Kidney (tissue), 22 donors: ENCODE measurements at places on chromosomes 5 and 9. TPM values are rescaled to one million over a fixed set of nuclear protein-coding genes. Genes with fewer than 3 reads are reported as not detected.

- DNase-seq: no peak
These were observed 27.1 kb upstream of the GAS1 start for GRCh38 chr9:86974421-86974820.

GRCh38 chr5:113378081-113378480 lies 56.7 kb downstream of the TSSK1B start:
- no peak for DNase-seq

DNA sequence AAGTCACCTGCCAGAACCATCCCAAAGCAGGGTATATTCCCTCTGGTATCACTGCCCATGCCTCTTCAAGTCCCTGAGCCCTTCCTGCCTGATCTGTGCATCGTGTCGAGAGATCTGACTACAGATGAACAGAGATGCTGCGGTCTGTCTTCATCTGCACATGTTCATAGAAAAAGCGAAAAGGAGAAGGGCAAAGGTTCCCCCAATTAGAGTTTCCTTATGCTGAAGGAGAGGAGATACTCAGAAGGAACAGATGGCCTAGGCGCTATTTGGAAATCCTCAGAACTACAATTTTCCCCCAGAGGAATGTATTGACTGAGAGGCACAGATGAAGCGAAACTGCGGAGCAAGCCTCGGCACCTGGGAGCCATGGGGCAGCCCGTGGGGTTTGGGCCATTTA lies 170.9 kb downstream of the SEC61B start:
- no peak for DNase-seq

DNA sequence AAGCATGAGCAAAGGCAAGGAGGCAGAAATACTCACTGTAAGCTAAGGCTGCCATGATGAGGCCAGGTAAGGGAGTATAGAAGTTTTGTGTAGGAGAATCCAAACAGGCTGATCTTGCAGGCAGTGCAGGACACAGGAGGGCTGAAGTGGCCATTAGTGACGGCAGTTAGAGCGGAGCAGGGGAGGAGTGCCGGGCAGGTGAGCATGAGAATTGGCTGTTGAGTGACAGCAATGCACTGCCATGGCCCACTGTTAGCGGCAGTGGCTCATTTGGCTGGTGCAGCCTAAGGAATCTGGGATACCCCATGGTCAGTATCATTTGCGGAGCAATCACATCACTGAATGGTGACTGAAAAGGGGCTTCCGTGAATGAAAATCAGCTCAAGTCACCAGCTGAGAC lies 22.8 kb downstream of the RGS3 start:
- DNase-seq: no peak

DNA sequence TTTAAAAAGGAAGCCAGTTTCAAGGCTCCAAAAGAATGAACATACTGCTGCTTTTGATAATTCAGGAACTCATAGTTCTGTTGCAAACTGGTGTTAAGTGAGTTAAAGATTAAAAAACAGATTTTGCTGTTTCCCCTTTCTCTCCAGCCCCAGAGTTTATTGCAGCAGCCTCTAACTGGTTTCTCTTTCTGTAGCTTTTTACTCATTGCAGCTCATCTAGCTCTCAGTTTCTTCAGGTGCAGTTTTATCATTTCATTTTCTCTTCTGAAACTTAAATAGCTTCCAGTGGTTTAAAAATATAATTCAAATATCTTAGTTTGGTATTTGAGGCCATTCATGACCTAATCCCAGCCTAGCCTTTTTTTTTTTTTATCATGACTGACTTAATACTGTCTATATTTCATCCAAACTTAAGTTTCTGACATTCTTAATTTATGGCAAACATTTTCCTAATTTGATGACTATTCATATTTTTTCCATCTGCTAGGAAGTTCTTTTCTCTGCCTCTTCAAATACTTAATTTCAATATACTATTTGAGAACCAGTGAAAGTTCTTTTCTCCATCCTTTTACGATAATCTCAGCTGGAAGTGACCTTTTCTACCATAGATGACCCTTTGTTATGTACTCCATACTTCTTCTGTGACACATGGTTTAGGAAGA lies 252.7 kb upstream of the GRIA1 start:
- no peak for DNase-seq

GRCh38 chr5:87076931-87077330 lies 190.8 kb upstream of the RASA1 start:
- DNase-seq: no peak

DNA sequence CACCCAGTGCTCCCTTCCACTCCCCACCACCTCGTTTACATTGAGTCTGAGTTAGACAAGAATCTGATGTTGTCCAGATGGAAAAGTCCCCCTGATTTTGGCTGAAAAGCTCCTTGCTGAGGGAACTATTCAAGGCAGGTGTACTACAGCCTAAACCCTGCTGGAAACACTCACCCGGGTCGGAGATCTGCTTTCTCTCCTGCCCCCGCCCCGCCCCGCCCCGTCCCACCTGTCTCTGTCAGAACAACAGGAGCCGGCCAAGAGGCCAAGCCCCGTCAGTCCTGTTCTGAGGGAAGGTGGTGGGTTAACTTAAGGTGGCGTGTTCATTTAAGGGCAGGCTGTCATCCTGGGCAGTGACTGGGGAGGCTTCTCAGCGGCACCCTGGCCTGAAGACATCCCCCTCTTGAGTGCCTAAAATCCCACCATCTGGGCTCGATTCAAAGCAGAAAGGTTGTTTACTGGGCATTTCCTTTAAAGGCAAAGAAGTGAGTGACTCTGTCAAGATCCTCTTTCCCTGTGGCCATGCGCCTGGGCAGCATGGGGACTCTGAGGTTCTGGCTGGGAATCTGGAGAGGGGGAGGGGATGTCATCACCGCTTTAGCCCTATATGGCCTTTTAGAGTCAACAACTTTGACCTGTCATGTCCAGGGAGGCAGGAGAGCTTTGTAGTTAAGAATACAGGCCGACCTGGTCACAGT lies 71.1 kb upstream of the NEURL1B start:
- DNase-seq: no peak

DNA sequence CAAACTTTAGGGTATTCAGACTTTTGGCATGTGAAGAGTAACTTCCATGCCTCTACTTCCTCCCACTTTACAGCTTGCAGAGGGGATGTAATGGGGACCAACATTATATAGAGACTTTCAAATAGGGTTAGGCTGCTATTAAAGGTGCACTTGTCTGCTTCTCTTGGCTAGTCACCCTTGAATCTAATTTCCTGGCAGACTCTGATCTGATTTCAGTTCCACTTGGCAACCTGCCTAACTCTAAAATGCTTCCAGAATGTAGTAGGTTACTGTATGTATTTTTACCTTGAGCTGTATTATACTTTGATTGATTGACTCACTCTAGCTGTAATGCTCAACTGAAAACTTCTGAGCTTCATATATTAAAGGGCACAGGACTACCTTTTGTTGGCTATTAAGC lies 693.4 kb downstream of the KCTD16 start:
- DNase-seq: no peak

DNA sequence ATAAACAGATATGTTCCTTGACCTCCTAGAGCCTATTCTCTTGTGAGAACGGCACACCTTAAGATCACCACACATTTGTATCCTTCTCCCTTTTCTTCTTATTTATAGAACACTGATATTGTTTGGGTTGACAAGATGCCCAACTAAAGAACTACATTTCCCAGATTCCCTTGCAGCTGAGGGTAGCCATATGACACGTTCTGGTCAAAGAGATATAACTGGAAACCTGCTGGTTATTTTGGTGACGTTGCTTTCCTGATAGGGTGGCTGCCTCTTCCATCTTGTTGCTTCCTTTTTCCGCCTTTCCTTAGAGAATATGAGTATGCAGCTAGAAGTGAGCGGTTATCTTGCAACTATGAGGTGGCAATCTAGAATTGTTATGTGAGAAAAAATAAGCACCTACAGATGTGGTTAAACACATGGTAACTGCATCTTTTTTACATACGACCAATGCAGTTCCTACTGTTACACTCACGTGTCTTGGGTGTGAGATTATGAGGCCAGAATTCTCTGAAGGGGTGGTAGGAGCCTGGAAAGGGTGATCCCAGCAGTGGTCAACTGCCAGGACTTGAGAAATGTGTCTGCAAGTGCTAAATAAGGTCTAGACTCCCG lies 72.9 kb downstream of the SEC61B start:
- no peak for DNase-seq

DNA sequence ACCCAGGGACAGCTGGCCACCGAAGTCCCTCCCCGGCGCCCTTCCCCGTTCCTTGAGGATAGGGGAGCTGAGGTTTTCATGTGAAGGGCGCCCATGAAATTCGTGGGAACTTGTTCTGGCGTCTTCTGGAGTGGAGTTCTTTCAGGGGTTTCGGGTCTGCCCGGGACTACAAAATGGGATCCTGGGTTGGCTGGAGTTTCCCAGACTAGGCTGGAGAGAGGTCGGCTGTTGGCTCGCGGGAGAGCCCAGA lies 3.6 kb upstream of the RGMB start:
- peak; percentile 60 for DNase-seq

GRCh38 chr5:172683645-172684471 lies 42.8 kb downstream of the NEURL1B start:
- DNase-seq: peak; percentile 73

- DNase-seq: no peak
These were observed 147.5 kb upstream of the ALDH1B1 start for GRCh38 chr9:38244971-38245370.

GRCh38 chr5:153340139-153340538 lies 150.3 kb upstream of the GRIA1 start:
- DNase-seq: no peak

Gene DROSHA
- 51.6 TPM for total RNA-seq
